ENCODE measurements at places on chromosomes 5 and 9.

GRCh38 chr9:121892706-121893105 lies 200.4 kb downstream of the TTLL11 start:
- no peak for DNase-seq

DNA sequence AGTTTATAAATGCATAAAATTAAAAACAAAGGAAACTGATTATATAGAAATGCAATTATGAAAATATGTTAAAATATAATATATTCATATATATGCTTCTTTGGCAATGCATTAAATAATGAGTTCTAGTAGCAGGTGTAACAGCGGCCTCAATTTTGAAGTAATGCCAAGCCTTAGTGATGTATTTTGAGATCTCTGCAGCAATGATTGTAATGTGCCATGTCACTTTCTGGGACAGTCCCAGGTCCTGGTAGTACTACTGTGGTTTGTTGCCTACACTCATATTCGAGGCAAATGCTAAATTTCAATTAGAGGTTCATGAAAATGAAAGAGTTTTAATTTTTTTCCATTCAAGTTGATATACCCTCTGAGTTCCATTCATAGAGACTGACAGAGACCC lies 75.8 kb upstream of the ORM1 start:
- DNase-seq: no peak

DNA sequence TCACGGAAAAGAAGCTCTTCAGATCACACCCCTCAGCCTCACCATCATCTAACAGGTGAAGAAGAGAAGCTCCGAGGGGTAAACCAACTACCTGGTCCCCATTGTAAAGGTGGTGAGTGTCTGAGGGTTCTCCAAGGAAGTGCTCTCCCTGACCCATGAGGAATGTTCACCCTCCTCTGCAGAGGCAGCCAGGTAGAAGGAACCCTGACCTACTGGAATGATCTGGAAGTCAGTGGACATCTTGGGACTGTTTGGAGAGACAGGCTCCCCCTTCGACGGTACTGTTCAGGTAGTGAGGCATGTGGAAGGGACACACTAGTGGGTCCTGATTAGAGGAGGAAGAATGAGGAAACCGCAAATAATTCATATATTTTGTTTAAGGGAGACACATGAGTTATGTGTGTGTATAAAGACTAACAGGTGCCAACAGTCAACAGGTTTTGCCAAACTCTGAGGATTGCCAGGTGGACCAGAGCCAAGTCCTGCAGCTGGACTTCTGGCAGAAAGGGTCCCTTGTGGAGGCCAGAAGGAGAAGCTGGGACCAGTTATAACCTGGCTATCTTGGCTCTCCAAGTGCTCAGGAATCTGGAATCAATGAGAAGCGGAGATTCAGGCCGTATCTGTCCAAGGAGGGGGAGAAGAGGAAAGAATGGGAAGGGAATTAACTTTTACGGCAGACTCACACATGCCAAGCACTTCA lies 3.0 kb upstream of the ZBTB34 start:
- DNase-seq: no peak

GRCh38 chr5:132095424-132095972 lies 21.9 kb downstream of the CSF2 start:
- DNase-seq: no peak

GRCh38 chr9:20112205-20112783 lies 323.5 kb upstream of the SLC24A2 start:
- no peak for DNase-seq

- no peak for DNase-seq
Observed at GRCh38 chr9:97593960-97594359, 39.2 kb downstream of the TSTD2 start.

DNA sequence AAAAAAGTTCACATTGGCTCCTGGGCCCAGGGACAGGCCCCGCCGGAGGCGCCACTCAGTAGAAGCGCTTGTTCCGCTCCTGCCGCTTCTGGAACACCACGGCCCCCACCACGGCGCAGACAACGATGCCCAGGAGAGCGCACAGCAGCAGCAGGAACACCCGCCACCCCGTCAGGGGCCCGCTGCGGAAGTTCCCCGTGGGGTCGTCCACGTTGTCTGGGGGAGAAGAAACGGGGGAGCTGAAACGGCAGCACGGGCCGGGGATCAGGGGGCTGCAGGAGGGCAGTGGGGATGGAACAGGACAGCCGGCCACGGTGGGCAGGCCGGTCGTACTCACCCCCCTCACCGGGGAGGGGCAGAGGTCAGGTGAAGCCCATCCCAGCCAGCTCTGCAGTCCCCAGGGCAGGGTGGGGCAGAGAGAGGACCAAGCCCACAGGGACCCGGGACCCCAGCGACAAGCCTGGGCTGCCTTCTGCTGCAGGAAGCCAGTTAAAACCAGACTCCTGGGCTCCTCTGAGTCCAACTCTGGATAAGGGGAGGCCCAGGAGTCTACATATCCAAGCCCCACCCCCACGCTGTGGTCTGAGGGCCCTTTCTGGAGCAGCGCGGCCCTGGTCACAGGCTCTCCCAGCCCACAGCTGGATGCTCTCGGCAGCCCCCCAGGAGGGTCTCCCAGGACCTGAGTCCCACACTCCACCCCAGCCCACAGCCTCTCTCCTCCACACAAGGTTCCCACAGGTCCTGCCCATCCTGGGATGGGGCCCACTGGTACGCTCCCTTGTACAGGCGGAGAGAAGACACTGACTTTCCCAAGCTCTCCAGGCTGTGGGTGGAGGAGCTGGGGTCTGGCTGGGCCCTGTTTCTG lies 19.2 kb downstream of the LMAN2 start:
- DNase-seq: no peak

- no peak for DNase-seq
Observed at GRCh38 chr5:133696006-133696584, 83.8 kb upstream of the FSTL4 start.

GRCh38 chr5:92208265-92208664 lies 825.1 kb upstream of the ARRDC3 start:
- no peak for DNase-seq

DNA sequence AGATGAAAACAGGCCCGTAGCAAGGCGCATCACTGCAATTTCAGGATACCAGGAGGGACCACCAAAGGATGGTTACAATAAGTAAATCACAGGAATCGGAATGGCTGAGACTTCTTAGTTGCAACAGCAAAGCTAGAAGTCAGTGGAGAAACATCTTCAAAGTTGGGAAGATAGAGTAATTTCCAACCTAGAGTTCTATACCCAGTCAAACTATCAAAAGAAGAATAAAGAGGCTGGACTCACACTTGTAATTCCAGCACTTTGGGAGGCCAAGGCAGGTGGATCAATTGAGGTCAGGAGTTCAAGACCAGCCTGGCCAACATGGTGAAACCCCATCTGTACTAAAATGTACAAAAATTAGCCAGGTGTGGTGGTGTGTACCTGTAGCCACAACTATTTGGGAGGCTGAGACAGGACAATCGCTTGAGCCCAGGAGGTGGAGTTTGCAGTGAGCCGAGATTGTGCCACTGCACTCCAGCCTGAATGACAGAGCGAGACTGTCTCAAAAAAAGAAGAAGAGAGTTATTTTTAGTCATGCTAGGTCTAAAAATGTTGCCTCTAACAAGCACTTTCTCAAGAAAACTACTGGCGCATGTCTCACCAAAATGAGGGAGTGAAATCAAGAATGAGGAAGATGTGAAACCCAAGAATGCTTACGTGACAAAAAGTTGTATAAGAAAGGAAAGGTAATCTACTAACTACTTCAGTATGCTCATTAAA lies 267.7 kb downstream of the DENND1A start:
- no peak for DNase-seq

- peak; percentile 35 for DNase-seq
Observed at GRCh38 chr9:121972501-121972981, 120.6 kb downstream of the TTLL11 start.

DNA sequence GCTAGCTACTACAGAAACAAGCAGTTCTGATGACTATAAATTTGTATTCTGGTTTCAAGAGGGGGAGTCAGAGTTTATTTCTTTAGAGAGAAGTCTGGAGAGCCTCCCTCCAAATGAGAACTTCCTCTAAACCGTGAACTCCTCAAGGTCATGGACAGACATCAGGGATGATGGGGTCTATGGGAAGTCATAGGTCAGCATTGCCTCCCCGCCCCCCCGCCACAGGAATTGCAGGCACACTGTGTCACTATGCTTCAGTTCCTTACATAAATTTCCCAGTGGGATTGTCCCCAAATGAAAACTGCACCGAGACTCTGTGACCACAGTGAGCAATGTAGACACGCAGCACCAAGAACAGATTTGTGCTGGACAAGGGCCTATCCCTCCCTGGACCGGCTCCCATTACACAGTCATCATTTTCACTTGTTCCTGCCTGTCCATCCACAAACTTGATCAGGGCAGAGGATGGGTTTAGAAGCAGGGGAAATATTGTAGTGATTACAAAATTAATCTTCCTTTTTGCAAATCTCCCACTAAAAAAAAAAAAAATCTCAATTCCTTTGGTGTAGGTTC lies 300.3 kb downstream of the EFNA5 start:
- no peak for DNase-seq

DNA sequence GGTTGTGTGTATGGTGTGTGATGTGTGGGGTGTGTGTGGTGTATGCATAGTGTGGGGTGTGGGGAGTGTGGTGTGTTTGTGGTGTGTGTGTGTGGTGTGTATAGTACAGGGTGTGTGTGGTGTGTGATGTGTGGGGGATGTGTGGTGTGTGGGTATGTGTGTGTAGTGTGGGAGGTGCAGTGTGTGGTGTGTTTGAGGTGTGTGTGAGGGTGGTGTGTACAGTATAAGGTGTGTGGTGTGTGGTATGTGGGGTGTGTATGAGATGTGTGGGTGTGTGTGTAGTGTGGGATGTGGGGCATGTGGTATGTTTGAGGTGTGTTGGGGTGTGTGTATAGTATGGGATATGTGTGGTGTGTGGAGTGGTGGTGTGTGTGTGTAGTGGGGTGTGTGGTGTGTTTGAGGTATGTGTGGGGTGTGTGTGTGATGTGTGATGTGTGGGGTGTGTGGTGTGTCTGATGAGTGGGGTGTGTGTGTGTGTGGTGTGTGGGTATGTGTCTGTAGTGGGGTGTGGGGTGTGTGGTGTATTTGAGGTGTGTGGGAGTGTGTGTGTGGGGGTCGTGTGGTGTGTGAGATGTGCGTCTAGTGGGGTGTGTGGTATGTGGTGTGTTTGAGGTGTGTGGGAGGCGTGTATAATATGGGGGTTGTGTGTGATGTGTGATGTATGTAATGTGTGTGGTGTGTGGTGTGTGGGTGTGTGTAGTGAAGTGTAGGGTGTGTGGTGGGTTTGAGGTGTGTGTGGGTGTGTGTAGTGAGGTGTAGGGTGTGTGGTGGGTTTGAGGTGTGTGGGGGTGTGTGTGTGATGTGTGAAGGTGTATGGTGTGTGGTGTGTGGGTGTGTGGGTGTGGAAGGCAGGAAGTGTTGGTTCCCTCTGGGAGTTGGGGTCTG lies 8.6 kb downstream of the ECSCR start:
- no peak for DNase-seq

- no peak for DNase-seq
Observed at GRCh38 chr5:27906931-27907601, 868.7 kb upstream of the CDH9 start.

DNA sequence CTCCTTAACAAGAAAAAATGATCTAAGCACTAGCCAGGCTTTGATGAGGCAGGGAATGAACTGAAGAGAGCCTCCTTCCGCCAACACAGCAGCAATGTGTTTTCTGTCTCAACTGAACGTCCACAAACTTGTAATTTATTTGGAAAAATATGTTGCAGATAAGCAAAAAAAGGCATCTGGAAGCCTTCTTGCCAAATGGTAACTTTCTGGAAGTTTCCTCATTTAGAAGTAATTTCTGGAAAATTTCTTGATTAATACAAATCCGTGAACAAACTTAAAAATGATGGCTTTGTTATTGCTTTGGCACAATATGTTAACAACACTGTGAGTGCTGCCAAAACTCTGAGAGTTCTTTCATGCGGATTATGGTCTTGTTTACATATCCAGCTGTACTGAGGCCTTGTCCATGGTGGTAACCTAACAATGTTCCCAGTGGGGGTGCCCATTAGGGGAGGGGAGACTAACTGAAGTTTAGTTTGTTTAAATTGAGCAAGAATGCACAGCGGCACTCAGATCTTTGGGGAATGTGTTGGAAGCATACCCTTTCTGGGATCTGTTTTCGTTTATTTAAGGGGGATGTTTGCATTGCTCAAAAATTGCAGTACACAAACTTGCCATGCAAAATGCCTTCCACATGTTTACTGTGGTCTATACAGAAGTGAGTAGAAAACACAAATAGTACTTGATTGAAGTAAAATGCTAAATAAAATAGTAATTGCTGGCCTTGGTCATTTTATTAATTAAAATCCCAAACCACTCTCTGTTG lies 334.7 kb downstream of the NR2F1-AS1 start:
- DNase-seq: no peak

DNA sequence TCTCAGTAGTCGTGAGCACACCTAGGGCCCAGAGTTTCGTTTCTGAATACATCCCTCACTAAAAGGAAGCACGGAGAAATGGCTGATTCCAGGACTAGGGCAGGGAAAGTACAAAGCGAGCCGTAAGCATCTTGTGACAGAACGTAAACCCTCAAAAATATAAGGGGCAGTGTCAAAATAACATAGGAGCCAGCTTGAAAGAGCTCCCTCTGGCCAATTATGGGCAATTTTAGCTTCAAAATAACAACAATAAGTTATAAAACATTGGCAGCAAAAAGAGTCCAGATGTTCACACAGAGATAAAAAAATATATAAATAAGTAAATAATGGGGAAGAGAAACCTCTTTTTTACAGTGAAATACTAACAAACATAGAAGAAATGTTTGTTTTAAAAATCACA lies 18.5 kb upstream of the GLIS3 start:
- no peak for DNase-seq

DNA sequence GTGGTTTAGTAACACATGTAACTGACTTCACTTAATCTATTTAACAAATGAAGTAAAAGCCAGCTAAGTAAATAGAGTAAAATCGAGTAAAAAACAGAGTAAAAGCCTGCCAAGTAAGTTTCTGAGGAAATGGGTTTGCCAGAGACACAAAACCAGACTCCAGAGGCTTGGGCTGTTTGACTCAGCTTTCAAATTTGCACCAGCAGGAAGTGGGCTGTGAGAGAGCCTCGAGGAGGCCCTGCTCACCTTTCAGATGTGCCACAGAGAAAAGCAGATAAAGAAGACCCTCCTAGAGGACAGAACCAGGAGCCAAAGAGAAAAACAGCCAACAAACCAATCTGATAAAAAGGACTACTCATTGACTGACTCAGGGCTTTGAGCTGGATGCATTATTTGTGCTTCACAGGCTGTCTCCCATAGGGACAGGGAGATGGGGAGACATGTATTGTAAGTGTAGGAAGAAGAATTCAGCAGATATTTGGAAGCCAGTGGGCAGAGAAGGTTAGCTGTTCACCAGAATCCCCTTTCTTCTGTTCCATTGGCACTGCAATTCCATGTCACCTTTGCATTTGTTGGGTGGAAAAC lies 14.4 kb upstream of the AMACR start:
- no peak for DNase-seq
